Stimulated activated CD8-positive, alpha-beta memory T cell treated with anti-CD3 and anti-CD28 coated beads, Interleukin-7, amount 100 ng/mL, for 1 hour (primary cell): ENCODE measurements at places on chromosomes 4 and X.

DNA sequence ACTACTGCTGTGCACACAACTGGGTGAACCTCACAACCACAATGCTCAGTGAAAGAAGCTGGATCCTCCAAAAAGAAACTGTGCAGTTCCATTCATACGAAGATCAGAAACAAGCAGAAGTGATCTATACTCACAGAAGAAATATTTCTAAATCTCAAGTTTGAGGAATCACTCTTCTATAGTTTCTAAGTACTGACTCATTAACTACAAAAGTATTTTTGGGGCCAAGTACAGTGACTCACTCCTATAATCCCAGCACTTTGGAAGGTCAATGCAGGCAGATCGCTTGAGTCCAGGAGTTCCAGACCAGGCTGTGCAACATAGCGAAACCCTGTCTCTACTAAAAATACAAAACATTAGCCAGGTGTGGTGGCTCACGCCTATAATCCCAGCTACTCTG is 51.3 kb upstream of the RELL1 start:
- DNase-seq, result no peak

DNA sequence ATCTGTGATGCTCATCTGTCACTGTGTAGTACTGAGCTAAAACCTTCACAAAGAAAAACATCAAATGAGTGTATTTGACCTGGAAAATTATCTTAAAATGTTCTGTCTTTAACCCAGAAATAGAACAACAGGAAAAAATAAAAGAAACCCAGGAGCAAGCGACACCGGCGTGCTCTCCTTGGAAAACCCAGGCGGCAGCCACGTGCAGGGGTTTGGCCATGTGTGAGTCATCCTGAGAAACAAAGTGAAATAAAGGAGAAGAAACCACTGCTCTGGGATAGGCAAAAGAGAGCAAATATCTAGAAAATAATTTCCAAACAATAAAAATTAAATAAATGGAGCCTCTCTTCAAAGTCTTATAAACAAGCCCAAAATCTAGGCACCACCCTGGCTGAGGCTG is 20.0 kb upstream of the TMEM128 start:
- DNase-seq, result no peak

DNA sequence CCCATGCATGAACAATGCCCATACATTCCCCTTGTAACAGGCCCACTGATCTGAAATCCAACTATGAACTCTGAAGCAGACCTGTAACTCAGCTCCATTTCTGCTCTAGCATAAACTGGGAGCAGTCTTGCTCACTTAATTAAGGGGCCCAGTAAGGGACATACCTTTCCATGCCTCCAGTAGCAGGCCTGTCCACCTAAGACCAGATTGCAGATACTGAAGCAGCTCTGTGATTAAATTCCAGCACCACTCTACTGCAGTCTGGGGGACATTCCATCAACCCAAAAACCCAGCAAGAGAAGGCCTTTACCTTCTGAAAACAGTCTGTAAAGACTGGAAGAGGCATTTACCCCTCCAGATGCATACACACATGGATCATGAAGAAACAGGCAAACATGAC is 162.0 kb upstream of the NEIL3 start:
- DNase-seq, result no peak

DNA sequence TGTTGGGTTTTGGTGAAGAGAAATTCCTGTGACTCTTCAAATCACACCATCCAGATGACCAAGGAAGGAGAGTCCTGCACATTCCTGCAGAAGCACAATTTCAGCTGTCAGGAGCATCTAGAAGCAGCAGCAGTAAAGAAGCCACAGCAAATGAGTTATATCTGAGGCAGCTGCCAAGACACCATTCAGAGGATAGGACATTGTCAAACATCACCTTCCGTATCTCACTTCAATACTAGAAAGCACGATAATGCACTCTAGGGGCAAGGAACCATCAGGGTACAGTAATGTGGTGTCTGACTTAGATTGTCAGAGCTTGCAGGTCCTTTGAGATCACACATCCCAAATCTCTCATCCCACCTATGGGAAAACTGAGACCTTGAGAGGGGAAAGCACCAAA is 134.5 kb downstream of the COL4A6 start:
- no peak for DNase-seq

- DNase-seq, result no peak
These were observed 2.2 kb downstream of the AR start for GRCh38 chrX:67545893-67546495.

- no peak for DNase-seq
These were observed 163.5 kb downstream of the PPP3CA start for GRCh38 chr4:101183666-101184373.

DNA sequence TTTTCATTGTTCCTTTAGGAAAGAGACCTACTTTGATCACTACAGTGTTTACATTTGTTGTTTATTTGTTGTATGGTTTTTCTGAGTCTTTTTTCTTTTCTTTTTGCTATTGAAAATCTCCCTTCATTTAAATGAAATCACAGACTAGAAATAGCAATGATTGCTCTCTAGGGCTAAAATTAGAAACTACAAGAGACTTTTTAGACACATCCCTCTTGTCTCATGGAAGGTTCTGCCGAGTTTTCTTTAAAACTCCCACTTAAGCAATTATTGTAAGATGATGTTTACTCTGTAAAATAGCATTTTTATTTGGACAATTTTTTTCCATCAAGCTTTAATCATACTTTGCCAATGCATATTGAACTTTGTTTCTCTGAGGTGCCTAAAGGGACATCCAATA is 136.6 kb downstream of the PALLD start:
- no peak for DNase-seq

DNA sequence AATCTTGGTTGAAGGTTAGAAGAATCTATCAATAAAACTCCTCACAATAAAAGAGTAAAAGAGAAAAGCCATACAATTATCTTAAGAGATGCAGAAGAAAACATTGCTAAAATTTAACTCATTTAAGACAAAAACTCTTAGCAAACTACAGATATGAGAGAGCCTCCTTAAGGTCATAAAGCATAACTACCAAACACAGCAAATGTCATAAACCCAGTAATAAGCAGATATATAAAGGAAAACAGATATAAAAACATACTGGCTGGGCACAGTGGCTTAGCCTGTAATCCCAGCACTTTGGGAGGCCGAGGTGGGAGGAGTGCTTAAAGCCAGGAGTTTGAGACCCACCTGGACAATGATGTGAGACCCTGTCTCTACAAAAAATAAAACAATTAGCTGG is 165.3 kb downstream of the FAM13A start:
- no peak for DNase-seq

- no peak for DNase-seq
These were observed 1026.4 kb upstream of the IGFBP7 start for GRCh38 chr4:58136604-58137003.

- DNase-seq, result no peak
These were observed 486.4 kb upstream of the FAT1 start for GRCh38 chr4:187209921-187210613.

- no peak for DNase-seq
These were observed 69.8 kb downstream of the GAB1 start for GRCh38 chr4:143406523-143406922.

DNA sequence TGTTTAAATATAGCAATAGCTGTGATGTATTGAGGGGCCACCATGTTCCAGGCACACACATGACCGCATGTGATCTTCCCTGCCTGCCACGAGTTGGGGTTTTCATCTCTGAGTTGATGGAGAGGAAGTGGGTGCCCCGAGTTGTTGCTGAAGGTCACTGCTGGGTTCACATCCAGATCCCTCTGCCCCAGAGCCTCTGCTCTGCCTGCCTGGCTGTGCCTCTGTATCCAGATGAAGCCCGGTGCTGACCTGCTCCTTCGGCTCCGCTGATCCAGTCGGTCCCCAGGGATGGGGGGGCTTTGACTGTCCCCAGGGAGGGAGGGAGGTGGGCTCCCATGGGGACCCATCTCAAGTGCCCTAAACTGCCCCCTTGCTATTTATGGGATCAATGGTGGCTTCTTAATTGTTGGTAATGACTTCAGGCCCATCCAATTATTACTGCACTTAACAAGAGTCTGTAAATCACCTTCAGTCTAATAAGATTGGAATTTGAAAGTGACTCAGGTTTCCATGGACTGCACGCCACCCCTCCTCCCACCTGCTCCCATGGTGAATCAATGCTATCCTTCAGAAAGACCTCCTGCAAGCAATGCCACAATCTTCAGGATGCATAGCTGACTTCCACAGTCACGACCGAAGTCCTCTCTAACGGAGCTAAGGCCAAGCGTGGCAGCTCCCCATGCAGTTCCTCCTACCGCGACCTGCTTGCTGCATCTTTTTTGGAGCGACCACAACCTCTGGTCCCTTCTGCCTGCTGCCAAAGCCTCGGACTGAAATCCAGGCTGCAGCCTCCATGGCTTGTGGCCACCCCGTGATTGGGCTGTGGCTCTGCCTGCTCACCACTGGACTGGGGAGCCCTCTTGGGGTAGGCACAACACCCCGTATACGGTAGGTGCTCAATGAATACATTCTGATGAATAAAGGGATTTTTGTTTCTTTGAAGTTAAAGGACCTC is 73.1 kb downstream of the CPZ start:
- no peak for DNase-seq

GRCh38 chr4:126023896-126024295 is 709.1 kb downstream of the FAT4 start:
- no peak for DNase-seq

- DNase-seq, result no peak
These were observed 1.3 kb downstream of the PCDH7 start for GRCh38 chr4:30721185-30722091.

DNA sequence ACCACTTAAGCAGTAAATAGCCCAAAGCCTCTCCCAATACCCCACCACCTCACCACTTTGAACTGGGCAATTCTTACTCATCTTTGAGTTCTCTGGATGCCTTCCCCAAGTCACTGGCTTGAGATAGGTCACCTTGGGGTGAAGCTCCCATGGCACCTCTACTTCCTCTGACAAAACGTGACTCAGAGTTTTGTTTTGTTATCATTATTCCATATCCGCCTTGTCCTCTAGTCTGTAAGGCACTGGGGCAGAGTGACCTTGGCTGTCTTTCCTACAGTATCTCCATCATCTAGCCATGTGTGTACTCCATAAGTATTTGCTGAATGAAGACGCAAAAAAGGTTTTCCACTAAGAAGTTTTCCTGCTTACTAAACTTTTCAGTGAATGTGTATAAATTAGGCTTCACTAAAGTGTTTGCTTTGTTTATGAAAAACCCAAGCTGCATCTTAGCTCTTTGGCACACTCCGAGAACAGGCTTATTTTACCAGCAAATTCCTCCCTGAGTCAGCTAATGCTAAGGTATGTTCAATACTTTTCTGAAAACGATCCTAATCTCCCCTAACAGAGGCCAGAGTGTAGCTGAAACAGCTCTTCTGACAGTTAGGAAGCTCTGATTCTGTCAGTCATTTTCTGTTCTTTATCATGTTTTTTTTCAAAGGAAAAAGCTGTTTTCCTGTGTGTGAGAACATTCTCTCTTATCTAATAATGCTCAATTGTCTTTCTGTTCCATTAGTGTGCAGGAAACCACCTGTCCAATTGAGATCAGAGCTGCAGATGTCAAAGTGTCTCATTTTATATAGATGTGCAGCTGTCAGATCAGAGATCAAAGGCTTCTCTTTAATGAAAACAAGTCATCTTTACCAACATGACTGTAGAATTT is 30.2 kb upstream of the TSPAN5 start:
- no peak for DNase-seq

GRCh38 chrX:20418379-20419150 is 151.9 kb upstream of the RPS6KA3 start:
- no peak for DNase-seq

GRCh38 chr4:174464949-174465348 is 57.3 kb downstream of the HPGD start:
- no peak for DNase-seq

- no peak for DNase-seq
These were observed 8.7 kb downstream of the ATP5ME start for GRCh38 chr4:665381-665750.

DNA sequence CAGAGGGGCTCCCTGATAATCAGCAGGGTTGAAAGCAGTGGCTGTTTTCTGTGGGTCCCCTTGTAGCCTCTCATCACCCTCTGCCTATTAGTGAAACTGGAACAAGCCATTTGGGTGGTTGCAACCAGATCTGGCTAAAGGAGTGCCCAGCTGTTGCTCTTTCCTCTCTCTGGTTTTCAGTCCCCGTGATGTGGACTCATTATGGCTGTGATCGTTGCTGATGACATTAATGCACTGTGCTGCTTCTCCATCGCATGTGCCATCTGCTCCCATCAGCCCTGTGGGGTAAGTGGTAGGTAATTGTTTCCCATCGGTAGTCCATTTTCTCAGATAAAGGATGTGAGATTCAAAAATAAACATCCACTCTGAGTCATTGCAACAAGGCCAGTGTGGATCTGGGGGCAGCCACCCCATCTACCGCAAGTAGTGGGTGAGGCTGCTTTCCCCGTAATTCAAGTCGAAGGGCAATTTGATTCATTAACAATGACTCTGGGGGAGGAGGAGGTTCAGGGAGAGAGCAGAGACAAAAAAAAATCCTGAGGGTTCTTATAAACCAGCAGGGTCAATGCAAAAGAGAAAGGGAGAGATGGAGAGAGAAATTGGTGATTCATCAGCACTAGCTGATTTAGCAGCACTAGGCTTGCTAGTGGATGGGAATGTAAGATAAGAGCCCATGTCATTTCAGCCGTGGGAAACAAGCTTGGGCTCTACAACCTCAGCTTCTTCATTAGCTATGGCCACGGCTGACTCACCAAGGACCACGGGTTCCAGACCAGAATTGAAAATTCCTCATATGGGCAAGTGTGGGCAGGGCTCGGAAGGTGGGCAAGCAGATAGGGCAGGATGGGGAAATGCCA is 357.8 kb downstream of the MID1IP1 start:
- DNase-seq, result no peak

GRCh38 chr4:30653291-30653690 is 66.9 kb upstream of the PCDH7 start:
- no peak for DNase-seq

DNA sequence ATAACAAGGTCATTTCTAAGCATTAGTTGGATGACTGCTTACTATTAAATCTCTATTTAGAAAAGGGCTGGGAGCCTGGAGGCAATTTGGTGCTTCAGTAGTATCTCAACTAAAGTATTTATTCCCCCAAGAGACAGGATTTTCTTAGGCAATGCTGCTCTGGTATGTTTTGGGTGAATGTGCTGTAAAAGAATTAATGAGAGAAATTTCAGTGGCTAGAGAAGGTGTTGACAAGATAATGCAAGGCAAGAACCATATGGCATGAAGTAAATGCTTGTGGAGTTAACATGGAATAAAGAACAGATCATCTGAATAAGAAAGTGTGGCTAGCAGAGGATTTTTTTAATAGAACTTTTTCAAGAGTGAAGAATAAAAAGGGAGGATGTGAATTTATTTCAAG is 3.9 kb downstream of the CYP2U1 start:
- no peak for DNase-seq

- DNase-seq, result no peak
These were observed 69.9 kb upstream of the NRK start for GRCh38 chrX:105752338-105752956.

- DNase-seq, result no peak
These were observed 38.1 kb upstream of the NOCT start for GRCh38 chr4:138977524-138977923.

GRCh38 chr4:95869961-95870500 is 30.1 kb downstream of the PDHA2 start:
- DNase-seq, result no peak

DNA sequence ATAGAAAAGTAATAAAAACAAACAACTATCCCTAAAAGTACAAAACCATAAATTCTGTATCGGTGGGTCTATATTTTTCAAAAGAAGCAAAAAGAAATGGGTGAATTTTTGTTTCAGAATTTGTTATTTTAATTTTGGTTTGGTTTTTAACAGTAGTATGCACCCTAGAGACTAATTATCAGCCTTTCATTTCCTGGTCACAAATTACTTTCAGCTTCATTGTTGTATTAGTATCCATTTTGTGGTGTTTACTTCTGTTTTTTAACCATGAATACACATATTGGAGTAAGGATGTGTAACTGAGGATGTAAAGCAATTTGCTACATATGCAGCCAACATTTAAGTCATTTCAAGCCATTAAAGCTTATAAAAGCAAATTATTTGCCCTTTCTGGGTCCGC is 97.8 kb downstream of the LUZP4 start:
- no peak for DNase-seq
